ENCODE measurements at places on chromosomes 11 and 22.

- DNase-seq = no peak
Observed at GRCh38 chr11:42065199-42065598, 605.7 kb upstream of the LRRC4C start.

- DNase-seq = no peak
Observed at GRCh38 chr22:46028106-46028991, 51.4 kb upstream of the WNT7B start.

GRCh38 chr11:103889679-103890078 is 146.8 kb upstream of the DDI1 start:
- DNase-seq = no peak

- DNase-seq = no peak
Observed at GRCh38 chr22:37043828-37044538, 7.6 kb upstream of the KCTD17 start.

GRCh38 chr11:87597725-87598124 is 560.0 kb downstream of the TMEM135 start:
- no peak for DNase-seq

DNA sequence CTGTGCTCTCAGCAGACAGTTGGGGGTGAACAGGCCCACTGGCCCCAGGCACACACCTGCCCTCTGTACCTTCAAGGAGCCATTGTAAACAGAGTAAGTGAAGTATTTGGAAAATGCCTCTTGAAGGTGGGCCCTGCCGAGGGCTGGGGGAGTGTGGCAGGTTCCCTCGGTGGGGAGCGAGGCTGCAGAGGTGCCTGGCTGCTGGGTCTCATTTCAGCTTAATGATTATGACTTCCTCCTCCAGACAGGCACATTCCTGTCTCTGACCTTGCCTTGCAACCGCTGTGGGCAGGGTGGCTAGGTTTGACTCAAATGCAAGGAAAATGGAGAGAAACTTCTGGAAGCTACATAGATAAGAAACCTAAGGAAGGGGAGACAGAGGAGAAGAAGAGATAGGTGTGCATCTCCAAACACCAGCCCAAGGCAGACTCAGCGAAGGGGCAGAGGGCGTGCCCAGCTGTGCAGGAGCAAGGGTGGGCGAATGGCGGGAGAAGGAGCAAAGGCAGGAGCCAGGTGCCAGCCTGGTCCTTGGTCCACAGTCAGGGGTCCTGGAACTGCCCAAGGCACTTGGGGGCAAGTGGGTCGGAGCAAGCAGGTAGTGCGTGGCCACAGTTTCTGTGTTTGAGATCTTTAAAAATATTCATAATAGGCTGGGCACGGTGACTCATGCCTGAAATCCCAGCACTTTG is 14.0 kb downstream of the GRAMD4 start:
- DNase-seq = no peak

- DNase-seq = no peak
Observed at GRCh38 chr11:74417379-74417804, 19.2 kb upstream of the PGM2L1 start.

DNA sequence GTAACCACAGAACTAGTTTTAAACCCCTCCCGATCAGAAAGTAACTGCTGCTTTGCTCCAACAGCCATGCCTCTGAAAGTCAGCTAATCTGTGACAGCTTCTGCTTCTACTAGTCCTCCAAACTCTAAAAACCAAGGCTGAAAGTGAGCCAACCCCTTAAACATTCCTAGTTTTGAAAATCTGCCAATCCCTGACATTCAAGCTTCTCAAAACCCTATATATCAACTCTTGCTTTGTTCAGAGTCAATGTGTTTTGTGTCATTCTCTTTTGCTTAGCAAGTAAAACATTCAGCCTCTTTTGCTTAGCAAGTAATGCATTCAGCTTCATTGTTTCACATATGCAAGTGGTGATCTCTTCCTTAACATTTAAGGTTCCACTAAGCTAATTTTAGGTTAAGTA is 56.9 kb downstream of the ATG16L2 start:
- DNase-seq = no peak

GRCh38 chr22:35477911-35478582 is 62.6 kb upstream of the RASD2 start:
- no peak for DNase-seq

DNA sequence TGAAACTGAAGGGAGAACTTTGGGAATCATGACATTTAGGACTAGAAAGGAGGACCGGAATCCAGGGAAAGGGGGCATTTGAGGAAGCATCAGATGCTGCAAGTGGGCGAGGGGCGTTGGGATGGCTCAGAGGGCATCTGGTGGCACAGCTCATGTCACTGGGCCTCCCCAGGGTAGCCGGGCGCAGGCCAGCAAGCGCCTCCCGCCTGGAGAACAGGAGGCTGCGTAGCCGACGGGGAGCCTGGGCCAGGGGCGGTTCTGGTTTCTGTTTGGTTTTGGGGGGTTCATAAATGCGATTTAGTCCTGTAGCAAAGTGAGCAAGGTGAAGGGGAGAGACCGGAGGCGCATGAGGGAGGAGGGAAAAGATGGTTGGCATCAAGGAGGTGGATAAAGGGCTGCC is 443 bp upstream of the ST14 start:
- DNase-seq = no peak

GRCh38 chr11:74388678-74389327 is 9.4 kb downstream of the PGM2L1 start:
- DNase-seq = no peak

GRCh38 chr22:40176921-40177737 is 596 bp upstream of the TNRC6B start:
- no peak for DNase-seq

DNA sequence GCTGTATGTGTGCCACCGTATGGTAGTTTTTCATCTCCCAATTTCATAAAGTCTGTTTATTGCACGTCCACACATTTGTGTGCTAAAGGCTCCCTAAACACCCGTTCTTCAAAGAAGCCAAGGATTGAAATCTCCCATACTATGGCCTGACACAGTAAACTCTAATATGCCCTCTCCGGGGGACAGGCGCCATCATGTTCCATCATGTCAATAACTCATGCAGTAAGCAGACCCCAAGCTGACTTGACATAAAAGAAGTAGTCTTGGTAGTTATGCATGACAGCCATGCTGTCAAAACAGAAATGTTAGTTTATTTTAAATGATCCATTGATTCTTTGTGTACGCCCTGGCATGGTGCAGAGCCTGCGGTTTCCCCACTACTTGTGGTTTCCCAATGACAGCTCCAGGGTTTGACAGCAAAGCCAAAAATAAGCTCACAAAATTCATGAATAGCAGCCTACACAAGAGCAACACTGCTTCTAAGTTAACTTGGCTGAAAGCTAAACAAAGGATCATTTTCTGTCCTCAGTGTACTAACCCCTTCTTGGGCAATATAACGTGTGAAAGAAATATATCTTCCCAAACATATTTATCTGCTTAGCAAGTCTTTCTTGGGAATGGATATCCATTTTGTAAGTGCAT is 56.5 kb upstream of the CABP7 start:
- no peak for DNase-seq

- DNase-seq = no peak
Observed at GRCh38 chr11:12680246-12680939, 6.2 kb downstream of the TEAD1 start.

GRCh38 chr11:31955838-31956237 is 135.0 kb upstream of the RCN1 start:
- DNase-seq = no peak

DNA sequence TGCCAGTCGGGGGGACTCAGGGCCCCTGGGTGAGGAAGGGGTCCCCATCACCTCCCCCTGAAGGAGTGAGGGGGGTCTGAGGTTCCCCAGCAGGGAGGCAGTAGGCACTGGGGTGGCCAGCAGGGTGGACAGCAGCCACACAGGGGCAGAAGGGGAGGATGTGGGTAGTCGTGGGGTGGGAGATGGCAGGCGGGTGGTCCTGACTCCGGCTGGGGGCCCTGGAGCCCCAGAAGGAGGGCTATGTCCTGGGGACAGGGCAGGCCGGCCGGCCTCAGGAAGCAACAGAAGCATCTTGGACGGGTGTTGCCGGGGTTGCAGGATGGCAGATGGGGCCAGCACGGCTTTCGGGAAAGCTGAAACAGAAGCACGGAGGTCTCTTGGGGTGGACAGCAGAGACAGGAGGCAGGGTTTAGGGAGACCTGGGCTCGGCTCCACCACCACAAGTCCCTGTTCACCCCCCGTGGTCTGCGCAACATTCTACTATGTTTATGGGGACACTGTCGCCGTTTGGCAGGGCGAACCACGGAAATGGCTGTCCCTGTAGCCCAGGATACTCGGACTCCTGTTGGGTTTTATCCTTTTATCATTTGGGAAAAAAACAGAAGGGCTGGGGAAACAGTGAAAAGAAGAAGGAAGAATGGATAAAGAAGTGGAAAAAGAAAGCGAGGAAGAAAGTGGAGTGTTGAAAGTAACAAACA is 14.1 kb downstream of the VWCE start:
- DNase-seq = no peak

DNA sequence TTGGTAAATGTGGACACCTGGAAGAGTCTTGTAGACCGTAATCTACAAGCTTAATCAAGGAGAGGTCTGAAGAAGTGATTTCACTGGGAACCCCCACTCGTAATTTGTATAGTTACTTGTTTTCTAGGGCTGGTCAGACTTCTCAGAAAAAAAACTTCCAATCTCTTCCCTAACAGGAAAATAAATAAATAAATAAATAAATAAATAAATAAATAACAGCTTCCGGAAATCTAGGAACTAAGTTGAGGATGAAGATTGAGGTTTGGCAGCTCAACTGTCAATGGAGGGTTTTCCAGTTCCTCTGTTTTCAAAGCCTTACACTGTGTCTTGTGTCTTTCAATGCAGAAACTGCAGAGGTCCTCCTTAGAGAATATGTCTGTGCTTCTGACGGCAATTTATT is 17.7 kb upstream of the TYR start:
- DNase-seq = no peak

DNA sequence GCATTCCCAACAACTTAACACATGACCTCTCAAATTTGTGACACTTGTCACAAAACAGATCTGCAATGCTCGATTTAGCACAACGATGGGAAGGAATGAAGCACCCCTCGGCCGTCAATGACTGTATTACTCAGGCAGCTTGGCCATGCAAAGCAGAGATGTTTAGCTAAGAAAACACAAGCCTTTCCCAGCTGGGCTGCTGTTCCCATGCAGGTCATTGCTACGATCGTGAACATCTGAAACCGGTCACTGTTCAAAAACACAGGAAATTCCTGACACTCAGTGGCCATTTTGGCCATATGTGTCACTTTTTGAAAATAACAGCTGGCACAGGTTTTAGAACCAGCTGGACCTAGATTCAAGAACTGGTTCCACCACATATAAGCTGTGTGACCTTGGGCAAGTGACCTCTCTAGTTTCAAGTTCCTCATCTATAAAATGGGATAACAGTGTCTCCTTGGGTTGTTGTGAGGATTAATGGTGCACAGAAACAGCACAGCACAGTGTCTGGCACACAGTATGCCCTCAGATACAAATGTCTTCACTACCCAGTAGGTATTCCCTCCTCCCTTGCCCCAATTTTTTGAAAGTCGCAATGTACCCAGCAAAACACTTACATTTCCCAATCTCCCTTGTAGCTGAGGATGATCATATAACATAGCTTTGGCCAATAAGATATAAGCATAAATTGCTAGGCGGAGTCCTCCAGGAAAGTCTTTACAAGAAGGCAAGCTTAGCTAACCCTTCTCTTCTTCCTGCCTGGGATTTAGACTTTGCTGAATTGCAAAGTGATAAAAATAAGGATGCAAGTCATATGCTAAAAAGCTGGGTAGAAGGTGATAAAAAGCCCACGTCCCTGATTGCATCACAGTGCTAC is 93.1 kb downstream of the C11orf58 start:
- no peak for DNase-seq

- DNase-seq = no peak
Observed at GRCh38 chr22:44913198-44913983, 96.4 kb downstream of the PHF21B start.

DNA sequence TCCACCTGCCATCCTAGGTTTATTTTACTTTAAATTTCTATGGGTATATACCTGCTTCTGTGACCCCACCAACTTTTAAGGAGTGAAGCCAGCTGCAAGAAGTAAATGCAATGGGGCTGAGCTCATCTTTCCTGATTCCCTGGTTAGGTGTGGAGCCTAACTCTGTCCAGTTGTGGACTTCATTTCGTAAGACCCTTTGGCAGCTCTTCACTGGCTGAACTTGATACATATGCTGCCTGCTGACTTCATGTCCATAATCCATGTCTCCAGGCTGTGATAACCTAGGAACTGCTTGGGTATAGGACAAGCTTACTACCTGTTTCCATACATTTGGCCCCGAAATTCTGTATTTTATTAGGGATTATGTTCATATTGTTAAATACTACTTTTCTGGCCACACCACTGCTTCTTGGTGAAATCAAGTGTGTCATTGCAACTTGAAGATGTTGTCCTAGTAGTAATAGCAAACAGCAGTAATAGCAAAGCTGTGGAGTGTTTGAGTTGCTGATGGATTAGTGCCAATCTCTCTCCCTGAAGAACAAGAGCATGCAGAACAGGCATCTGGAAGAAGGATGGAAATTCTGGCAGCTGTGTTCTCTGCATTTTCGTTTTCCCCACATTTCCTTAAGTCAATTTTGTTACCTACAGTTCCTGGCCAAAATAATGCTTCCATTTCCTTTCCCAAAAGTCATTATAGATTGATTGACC is 31.2 kb downstream of the LDLRAD3 start:
- DNase-seq = no peak

- no peak for DNase-seq
Observed at GRCh38 chr11:86241956-86242535, 2.5 kb upstream of the EED start.

DNA sequence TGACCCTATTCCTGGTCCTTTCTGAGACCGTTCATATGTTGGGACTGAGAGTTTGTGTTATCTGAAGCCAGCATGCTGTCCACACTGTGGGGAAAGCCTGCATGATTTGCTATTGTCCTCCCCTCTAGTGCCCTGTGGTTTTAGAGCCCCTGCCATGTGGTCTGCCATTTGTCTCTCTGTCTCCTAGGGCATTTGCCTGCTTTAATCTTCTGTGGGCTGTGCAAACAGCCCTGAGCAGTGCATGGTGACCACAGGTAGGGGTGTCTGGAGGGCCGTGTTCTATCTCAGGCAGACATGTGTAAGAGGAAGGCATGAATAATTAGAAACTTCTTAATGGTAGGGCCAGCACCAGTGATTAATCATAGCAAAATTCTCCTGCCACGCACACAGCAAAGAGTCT is 23.0 kb downstream of the AMPD3 start:
- no peak for DNase-seq

GRCh38 chr11:104546501-104546900 is 351.8 kb downstream of the CASP12 start:
- no peak for DNase-seq

- DNase-seq = no peak
Observed at GRCh38 chr11:71204294-71204693, 48.1 kb downstream of the SHANK2 start.
